Endodermal cell (in vitro differentiated cells): ENCODE measurements at places on chromosomes 12 and 14.

GRCh38 chr12:113196990-113197389 lies 11.5 kb downstream of the RITA1 start:
- H3K4me1 ChIP-seq: no peaks in the 10 kb centered on the region
- peaks cover 6% of the 10 kb centered on the region for H3K36me3 ChIP-seq
- H3K27ac ChIP-seq: no peak overlapping the region
- H3K27me3 ChIP-seq: no peaks in the 10 kb centered on the region

DNA sequence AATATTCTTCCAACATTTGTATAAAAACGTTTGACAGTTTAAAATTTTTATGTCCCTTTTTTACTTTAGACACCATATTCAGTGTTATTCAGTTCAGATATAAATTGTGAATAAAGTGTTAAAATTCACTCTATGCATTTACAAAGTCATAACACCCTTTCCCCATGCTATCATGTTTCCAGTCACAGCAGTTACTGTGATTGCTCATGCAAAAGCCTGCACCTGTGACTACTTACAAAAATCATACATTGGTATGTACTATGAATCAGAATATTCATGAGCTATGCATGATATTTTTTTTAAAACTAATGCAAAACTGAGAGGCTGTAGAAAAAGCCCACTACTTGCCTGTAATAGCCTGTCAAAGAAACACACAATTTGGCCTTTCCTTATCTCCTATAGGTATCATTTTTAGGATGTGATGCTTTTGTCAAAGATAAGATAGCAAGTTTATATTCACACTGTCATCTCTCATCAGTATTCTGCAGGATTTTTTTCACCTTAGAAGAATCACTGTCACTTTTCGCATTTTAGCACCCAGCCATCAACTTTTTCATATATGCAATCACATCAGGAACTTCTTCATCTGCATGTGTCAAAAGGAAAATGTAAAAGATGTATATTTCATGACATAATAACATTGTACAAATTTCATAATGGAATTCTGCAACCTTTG lies 443.2 kb downstream of the C12orf50 start:
- H3K4me1 ChIP-seq: no peaks in the 10 kb centered on the region
- no peaks in the 10 kb centered on the region for H3K36me3 ChIP-seq
- no peak for DNase-seq

DNA sequence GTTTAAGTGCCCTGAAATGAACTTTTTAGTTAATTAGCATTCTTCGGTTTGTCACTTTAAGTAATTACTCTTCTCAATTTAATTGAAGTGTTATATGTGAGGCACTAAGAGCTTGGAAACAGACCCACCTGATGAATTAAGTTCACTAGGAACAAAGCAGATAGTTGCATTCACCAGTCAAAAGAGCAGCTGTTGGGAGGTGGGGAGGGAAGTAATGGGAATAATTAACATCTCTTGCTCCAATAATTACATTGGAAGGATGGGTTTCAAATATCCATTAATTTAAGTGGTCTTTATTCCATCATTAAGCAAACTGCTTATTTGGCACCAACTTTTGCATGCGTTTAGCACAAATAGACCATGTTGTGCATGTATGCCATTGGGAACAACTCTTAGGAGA lies 667.2 kb downstream of the GALC start:
- H3K27me3 ChIP-seq: no peaks in the 10 kb centered on the region
- no peak for DNase-seq
- H3K36me3 ChIP-seq: no peaks in the 10 kb centered on the region
- no peak overlapping the region for H3K27ac ChIP-seq

- peaks cover 10% of the 10 kb centered on the region for H3K4me1 ChIP-seq
- no peaks in the 10 kb centered on the region for H3K36me3 ChIP-seq
- no peak overlapping the region for H3K27ac ChIP-seq
- H3K27me3 ChIP-seq: no peaks in the 10 kb centered on the region
Observed at GRCh38 chr12:58633479-58633878, 286.8 kb downstream of the LRIG3 start.

GRCh38 chr12:68439368-68440045 lies 107.3 kb upstream of the MDM1 start:
- no peak overlapping the region for H3K27ac ChIP-seq
- H3K4me1 ChIP-seq: peaks cover 10% of the 10 kb centered on the region
- no peaks in the 10 kb centered on the region for H3K36me3 ChIP-seq
- H3K4me3 ChIP-seq: no peak overlapping the region

GRCh38 chr14:98959410-98959809 lies 312.6 kb downstream of the BCL11B start:
- no peaks in the 10 kb centered on the region for H3K4me1 ChIP-seq
- no peaks in the 10 kb centered on the region for H3K36me3 ChIP-seq
- H3K27me3 ChIP-seq: no peaks in the 10 kb centered on the region
- H3K4me3 ChIP-seq: no peak overlapping the region

DNA sequence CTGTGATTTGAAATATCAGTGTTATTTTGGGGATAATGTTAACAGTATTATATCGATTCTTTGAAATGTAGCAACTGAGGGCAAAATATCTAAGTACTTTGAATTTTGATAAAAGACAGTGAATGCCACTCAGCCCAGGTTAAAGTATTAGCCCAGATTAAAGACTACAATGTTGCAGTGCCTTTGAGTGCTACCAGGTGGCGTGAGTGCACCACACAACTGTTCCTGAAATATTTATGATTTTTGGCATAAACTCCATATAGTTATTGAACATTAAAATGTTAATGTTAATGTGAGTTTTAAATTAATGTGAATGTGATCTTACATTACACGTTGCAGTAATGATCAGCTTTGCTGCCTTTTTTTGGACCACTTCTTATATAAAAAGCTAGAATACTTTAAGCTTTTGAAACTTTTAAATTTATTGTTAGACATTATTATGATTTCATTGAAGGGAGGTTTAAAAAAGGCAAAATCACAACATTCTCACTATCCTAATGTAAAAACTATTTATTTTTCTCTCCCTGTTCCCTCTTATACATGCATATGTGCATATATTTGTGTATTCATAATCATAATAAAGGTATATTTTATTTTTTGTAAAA lies 22.5 kb downstream of the MRPS35 start:
- no peak overlapping the region for H3K4me3 ChIP-seq
- H3K4me1 ChIP-seq: no peaks in the 10 kb centered on the region
- no peak overlapping the region for H3K27ac ChIP-seq
- peaks cover 70% of the 10 kb centered on the region for H3K36me3 ChIP-seq
- H3K27me3 ChIP-seq: no peaks in the 10 kb centered on the region

GRCh38 chr12:62598846-62599245 lies 132.2 kb downstream of the MON2 start:
- H3K27me3 ChIP-seq: no peaks in the 10 kb centered on the region
- DNase-seq: no peak
- H3K4me1 ChIP-seq: no peaks in the 10 kb centered on the region
- H3K27ac ChIP-seq: no peak overlapping the region

- H3K4me3 ChIP-seq: no peak overlapping the region
- H3K36me3 ChIP-seq: no peaks in the 10 kb centered on the region
- H3K27ac ChIP-seq: peak overlapping the region; percentile 52
Observed at GRCh38 chr14:99871771-99872170, 78.6 kb downstream of the EML1 start.

GRCh38 chr12:110165540-110166159 lies 41.5 kb downstream of the IFT81 start:
- no peak overlapping the region for H3K27ac ChIP-seq
- H3K4me3 ChIP-seq: no peak overlapping the region
- peaks cover 63% of the 10 kb centered on the region for H3K36me3 ChIP-seq

DNA sequence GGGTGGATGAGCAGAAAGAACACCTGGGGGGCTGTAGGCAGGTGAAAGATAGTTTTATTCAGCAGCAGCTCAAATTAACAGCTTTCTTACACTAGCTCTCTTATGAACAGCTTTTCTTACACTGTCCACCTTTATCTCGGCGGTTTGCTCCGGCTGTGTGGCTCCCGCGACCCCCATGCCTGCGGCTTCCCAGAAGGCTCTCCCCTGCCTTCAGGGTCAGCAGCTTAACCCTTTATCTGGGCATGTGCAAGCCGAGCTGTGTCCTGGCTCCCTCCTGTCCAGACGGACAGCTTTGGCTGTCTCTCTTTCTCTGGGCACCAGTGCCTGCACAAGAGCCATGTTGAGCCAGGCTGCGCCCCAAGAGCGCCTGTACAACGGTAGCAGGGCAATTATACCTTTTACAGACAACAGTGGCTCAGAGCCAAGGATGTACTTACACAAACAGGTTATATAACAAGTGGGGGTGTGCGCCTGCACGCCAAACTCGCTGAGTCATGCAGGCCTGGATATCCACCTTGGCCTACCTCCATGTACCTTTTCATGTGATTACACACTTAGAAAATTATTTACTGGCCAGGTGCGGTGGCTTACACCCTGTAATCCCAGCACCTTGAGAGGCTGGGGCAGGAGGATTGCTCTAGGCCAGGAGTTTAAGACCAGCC lies 28.5 kb upstream of the KLHL42 start:
- H3K36me3 ChIP-seq: peaks cover 49% of the 10 kb centered on the region
- H3K4me3 ChIP-seq: no peak overlapping the region
- no peak for DNase-seq

- H3K4me1 ChIP-seq: no peaks in the 10 kb centered on the region
- H3K36me3 ChIP-seq: no peaks in the 10 kb centered on the region
- H3K27ac ChIP-seq: no peak overlapping the region
- DNase-seq: no peak
- no peak overlapping the region for H3K4me3 ChIP-seq
- no peaks in the 10 kb centered on the region for H3K27me3 ChIP-seq
Observed at GRCh38 chr12:58026426-58026825, 85.1 kb downstream of the ATP23 start.
